ENCODE measurements at places on chromosomes 7 and 10. TPM values are rescaled to one million over a fixed set of nuclear protein-coding genes. Genes with fewer than 3 reads are reported as not detected.
A peak's percentile ranks its signal among the peaks of the same experiment; 100 is the strongest.

Gene PLAC9
- total RNA-seq = 17.9 TPM

DNA sequence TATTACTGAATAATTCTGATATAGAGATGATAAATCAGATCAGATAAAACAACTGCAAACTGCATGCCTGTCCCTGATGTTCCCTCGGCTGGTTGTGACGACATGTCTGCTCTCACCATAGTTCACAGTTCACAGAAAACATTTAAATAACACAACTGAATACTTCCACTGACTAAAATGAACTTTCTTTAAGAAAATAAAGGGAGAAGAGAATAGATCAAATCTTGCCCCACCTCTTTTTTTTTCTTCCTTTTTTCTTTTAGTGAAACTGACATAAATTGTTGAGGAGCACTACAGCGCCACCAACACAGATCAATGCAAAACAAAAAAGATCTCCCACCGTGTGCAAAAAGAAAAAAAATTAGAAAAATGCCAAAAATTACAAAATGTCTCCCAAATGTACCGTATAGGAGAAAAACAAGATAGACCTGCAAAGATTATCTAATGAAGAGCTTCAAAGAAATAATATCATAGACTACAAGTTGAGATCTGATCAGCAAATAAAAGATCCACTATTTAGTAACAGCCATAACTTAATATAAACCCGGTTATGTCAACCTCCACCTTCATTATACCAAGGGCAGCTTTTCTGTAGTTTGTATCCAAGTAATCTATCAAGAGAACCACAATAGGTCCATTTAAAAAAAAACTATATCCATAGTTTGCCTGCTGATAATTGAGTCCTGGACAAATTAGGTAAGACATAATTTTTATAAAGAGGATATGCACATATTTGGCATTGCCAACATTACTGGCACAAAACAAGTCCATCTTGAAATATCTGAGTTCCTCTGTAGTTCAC is 30.7 kb upstream of the EPC1 start:
- peak overlapping the region; percentile 67 for H3K27ac ChIP-seq
- peak overlapping the region; percentile 87 for H3K4me3 ChIP-seq
- no peaks in the 10 kb centered on the region for H3K36me3 ChIP-seq
- no peaks in the 10 kb centered on the region for H3K27me3 ChIP-seq
- no peak for DNase-seq

DNA sequence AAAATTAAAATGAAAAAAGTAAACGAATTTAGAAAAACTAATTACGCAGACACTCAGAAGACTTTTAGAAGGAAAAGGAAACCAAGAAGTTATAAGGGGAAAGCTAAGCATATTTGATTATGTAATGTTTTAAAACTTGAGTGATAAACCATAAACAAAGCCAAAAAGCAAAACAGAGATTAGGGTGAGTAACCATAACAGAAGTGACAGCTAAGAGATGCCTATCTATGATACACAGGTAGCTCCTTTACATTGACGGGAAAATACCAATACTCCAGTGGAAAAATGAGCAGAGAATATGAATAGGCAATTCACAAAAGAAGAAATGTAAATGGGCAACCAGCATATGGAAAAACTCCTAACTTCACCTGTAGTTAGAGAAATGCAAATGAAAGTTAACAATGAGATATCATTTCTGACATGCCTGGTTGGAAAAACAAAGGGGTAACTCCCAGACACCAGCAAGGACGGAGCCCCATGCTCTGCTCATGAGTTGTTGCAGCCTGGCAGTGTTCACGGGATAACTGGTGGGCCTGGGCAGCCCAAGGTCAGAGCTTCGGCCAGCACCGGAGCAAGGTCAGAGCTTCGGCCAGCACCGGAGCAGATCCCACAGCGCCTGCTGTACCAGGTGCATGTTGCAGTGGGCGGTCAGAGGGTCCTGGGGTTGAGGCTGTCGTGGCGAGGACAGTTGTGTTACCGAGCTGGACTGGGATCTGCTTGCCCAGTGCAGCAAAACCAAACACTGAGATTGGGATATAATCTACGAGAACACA is 58.9 kb downstream of the ALOX5 start:
- H3K4me3 ChIP-seq = no peak overlapping the region
- H3K27me3 ChIP-seq = no peaks in the 10 kb centered on the region
- no peaks in the 10 kb centered on the region for H3K36me3 ChIP-seq
- peak; percentile 49 for DNase-seq
- H3K27ac ChIP-seq = no peak overlapping the region

DNA sequence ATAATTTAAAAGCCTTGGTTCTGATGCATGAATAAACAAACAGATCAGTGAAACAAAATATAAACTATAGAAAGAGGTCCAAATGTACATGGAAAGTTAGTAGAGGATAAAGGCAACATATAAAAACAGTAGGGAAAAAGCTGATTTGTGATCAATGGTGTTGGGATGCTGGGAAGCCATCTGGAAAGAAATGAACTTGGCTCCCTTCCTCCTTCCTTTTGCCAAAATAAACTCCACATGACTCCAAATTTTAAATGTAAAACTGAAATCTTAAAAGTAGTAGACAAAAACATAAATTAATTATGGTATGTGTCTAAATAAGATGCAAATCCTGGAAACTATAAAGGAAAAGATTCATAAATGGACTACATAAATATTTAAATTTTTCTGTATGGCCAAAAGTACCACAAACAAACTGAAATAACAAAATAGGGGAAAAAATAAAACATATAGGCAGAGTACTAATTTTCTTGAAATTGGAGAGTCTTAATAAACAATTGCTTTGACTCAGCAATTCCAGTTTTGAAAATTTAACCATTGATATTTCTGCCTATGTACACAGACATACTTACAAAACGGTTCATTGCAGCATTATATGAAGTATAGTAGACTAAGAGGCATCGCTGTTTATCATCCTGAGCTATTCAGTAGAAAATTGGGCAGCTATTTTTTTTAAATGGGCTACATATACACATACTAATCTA is 77.0 kb upstream of the TRIM24 start:
- no peak for DNase-seq
- H3K36me3 ChIP-seq = no peaks in the 10 kb centered on the region
- H3K4me1 ChIP-seq = no peaks in the 10 kb centered on the region
- no peak overlapping the region for H3K4me3 ChIP-seq

DNA sequence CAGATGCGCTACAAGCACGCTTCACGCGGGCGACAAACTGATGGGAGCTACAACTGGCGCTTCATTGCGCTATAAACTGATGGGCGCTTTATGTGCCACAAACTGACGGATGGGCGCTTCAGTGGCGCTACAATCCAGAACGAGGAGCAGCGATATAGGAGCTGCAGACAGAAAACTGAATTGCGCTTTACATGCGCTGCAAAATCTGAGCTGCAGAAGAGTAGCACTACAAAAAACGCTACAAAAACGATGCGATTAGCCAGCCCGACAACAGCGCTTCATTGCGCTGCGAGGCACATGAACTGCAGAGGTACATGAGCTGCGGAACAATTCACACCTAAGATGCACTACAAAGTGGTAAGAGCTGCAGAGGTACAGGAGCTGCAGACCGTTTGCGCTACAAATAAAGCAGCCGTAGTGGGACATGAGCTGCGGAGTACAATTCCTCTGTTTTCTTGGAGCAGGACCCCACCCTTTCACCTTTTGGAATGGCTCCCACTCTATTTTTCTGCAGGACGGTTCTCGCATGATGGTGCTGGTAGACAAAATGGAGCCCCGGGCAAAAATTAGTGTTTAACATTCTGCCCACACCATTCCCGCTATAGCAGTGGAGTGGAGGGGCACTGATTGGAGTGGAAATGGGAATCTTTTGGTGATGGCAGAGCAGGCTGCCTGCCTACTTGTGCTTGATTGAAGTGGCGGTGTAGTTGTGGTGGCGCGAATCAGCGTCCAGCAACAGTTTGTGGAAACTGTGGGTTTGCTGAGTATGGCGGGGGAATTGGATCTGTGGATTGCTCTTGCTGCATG is 1.2 kb upstream of the SGCE start:
- peak overlapping the region; percentile 74 for H3K4me3 ChIP-seq
- DNase-seq = peak; percentile 63
- H3K36me3 ChIP-seq = no peaks in the 10 kb centered on the region
- H3K27me3 ChIP-seq = peaks cover 11% of the 10 kb centered on the region
- H3K4me1 ChIP-seq = no peaks in the 10 kb centered on the region
- H3K27ac ChIP-seq = peak overlapping the region; percentile 38

DNA sequence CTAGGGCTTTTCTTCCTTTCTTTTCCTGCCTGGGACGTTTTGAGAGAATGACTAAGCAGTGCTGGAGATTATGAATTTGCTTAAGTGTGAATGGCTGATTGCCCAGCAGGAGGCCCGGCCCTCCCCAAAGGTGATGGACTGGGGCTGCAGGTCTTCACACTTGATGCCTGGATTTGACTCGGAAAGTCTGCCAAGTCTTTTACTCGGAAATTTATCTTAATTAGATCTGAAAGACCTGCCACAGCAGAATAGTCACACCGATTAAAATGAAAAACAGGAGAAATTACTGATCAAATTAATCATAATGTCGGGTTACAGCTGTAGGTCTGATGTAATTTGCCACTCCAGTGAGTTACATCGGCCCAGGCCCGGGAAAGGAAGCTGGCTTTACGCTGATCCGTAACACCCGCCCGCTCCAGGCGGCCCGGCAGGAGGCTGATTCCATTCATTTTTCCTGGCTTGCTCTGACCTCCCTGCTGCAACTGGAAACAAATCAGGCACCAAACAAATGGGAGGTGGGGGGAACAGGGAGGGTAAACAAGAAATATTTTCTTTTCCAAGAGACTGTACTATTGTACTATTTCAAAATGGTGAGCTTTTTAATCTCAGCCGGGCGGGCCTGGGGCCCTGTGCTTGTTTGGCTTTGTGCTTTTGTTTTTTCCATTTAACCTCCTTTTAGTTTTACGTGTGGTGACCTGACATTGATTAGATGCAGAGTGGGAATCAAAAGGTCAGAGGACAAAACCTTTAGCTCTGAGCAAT is 212.4 kb upstream of the YAE1 start:
- peak overlapping the region; percentile 48 for H3K27ac ChIP-seq
- peaks cover 18% of the 10 kb centered on the region for H3K4me1 ChIP-seq
- no peaks in the 10 kb centered on the region for H3K36me3 ChIP-seq
- H3K27me3 ChIP-seq = no peaks in the 10 kb centered on the region
- H3K4me3 ChIP-seq = peak overlapping the region; percentile 15

Gene GPR26
- total RNA-seq = not detected

Measured in endodermal cell (in vitro differentiated cells).